NCI-H2227 treated with DMSO at 0.1 percent for 48 hours (cell line): ENCODE measurements at places on chromosomes 11 and 22.

DNA sequence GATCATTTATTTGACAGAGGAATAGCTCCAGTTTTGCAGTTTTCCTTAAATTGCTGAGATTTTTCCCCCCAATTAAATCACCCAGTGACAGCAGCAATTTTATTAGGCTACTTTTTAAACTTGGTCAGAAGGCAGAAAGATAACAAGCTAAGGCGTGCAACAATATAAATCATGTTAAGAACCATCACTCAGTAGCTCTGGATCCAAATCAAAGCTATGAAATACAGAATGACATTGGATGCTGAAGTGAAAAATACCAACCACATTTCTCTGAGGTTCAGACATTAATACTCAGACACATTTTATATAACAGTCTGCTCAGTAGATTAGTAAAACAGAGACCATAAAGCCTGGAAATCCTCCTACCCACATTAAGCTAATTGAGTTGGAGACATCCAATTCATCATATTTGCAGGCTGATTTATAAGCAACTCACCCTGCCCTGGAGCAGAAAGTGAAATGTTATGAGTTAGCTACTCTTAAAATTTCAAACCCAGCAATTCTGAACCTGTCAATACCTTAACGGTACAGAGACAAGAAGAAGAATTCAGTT, 1108.4 kb downstream of the DLG2 start:
- DNase-seq: no peak

GRCh38 chr22:31162015-31162765, 2.2 kb downstream of the RNF185 start:
- DNase-seq: no peak

- no peak for DNase-seq
Observed at GRCh38 chr11:3826721-3827120, 14.0 kb downstream of the RHOG start.

- no peak for DNase-seq
Observed at GRCh38 chr11:19703211-19703610, 9.4 kb upstream of the NAV2 start.

- DNase-seq: no peak
Observed at GRCh38 chr22:30434843-30435242, 9.3 kb downstream of the MTFP1 start.

- DNase-seq: no peak
Observed at GRCh38 chr11:111176603-111177002, 68.9 kb upstream of the POU2AF2 start.

- DNase-seq: no peak
Observed at GRCh38 chr11:45748801-45749200, 56.1 kb upstream of the SLC35C1 start.

- DNase-seq: no peak
Observed at GRCh38 chr11:70000228-70000627, 77.9 kb upstream of the ANO1 start.

- DNase-seq: no peak
Observed at GRCh38 chr11:13261591-13262061, 16.0 kb upstream of the BMAL1 start.

- no peak for DNase-seq
Observed at GRCh38 chr22:25404556-25404927, 159.9 kb upstream of the GRK3 start.

GRCh38 chr11:5291207-5291838, 10.4 kb downstream of the OR51B4 start:
- no peak for DNase-seq

DNA sequence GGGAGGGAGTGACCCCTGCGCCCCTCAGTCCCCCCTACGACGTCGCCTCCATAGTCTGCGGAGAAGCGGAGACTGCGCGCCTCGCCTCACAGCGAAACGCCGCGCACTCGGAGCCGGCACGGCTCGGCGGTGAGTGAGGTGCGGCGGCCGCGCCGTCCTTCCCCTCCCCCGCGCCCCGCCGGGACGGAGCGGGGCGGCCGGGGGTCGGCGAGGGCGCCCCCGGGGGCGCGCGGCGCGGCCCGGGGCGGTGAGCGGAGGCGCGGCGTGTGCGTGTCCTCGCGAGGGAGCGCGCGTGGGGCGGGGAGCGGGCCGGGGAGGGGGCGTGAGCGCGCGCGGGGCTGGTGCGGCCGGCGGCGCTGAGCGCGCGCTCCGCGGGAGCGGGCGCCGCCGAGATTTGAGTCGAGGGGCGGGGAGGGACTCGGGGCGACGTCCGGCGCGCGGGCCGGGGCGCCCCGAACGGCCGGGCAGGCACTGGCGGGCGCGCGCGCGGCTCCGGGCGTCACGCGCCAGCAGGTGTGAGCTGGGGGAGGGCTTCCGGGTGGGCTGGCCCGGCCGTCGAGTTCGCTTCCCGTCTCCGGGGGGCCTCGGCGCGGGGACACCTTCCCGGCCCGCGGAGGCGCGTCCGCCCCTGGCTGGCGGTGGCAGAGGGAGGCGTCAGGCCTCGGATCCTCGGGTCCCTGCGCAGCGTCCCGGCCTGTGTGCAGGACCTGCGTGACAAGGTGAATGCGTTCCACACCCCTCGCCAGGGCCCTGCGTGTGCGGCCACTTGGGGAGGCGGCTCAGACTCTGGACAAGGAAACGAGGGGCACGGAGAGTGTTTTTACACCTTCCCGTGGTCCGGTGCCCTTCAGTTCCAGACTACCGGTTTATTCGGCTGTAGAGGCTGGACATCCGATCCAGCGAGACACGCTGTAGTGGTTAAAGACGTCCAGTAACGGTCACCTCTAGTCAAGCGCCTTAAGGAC, 50.4 kb downstream of the FAM83F start:
- DNase-seq: no peak

DNA sequence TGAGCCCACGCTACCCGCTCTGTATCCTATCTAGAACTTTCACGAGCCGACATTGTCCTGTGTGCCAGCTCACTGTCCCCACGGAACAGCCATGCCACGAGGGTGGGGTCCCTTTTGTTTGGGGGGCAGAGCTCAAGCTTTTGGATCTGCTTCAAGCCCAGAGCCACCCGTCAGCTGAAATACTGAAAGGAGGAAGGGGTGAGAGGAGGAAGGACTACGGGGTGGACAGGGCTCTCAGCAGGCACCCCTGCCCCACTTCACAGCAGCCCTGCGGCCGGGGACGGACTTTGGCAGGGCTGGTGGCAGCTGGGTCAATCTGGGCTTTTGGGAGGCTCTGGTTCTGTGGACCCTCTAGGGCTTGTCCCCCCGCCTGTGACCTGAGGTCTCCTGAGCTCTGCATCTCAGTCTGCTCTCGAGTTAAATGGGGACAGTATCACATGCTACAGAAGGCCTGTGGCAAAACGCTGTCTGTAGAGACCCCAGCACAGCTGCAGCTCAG, 30.0 kb upstream of the MUC5AC start:
- no peak for DNase-seq

DNA sequence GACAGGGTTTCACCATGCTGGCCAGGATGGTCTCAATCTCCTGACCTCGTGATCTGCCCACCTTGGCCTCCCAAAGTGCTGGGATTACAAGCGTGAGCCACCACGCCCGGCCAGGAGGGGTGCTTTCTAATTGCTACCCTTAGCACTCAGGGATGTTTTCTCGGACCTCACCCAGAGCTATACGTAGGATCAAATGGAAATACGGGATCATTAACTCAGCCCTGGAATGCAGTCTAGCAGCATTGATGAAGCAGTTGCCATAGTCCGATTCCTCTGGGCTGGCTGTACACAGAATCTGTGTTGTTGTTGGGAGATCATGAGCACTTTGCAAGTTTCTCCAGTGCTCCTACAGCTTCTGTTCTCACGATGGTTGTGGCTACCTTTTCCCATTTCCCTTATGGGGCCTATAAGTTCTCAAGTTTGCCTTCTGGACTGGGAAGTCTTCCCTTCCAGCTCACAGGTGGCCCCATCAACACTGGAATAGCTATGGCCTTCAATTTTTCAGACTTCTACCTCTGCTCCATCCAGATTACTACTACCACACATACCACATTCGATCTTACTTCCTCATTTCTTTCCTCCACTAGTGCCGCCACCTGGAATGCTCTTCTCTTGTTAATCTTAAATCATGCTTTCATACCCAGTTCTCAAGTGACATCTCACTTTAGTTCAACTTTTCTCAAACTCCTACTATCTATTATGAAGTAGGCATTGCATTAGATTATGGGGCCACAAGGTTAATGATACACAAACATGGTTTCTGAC, 16.1 kb upstream of the PCF11 start:
- DNase-seq: no peak

GRCh38 chr22:19822301-19823117, 32.2 kb downstream of the GNB1L start:
- no peak for DNase-seq

DNA sequence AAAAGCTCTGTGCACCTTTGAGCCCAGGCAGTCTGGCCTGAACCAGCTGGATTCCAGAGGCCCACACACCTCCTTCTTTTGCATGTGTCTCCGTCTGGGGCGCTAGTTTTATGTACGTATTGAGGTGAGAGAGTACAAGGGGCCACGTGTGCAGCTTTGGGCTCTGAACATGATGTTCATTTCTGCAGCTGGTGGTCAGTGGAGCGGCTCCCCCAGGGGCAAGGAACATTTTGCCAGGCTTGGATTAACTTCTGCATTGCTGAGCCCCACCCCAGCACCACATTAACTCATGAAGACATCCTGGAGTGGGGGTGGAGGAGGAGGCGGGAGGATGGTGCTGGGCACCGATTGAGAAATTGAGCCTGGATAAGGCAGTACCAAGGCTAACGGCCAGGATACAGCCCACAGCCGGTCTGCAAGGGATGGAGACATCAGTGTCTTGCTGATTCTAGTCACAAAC, 13.8 kb downstream of the USP2 start:
- no peak for DNase-seq

DNA sequence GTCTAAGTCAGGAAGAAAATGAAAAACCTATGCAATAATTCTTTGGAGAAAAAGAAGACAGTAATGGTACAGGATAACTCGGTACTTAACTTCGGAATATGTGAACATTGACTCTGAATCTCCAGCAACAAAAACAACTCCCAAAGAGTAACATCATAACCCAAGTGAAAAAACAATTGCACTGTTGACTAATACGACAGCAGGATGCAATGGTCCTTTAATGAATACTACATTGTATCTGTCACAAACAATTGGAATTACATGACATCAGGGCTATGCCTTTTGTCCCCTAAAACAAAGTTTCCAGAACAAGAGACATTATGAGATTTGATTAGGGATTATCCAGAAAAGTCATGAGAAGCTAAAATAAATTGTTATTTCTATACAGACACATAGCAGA, 1065.9 kb downstream of the LRRC4C start:
- DNase-seq: no peak

DNA sequence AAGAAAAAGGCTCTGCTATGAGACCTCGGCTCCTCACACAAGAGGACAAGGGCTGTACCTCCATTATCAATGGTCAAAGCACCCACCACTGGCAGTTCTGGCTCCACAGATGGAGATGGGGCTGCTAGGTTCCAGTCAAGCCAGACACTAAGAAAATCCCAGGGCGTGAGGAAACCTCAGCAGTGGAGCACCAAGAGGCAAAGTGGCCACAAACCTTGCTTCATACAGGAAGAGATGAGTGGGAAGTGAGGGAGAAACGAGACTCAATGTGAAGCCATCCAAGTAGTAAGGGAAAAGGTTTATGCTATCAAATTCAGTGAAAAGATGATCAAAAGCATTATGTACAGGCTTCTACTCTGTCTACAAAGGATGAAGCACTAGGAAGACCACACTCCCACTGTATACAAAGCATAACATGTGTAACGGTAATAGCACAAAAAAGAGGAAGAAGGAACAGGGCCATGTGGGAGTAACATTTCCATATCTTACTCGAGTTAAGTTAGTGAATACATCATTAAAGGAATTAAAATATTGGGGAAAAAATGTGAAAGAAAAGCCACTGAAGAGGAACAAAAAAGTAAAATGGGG, 27.0 kb downstream of the POLDIP3 start:
- no peak for DNase-seq

DNA sequence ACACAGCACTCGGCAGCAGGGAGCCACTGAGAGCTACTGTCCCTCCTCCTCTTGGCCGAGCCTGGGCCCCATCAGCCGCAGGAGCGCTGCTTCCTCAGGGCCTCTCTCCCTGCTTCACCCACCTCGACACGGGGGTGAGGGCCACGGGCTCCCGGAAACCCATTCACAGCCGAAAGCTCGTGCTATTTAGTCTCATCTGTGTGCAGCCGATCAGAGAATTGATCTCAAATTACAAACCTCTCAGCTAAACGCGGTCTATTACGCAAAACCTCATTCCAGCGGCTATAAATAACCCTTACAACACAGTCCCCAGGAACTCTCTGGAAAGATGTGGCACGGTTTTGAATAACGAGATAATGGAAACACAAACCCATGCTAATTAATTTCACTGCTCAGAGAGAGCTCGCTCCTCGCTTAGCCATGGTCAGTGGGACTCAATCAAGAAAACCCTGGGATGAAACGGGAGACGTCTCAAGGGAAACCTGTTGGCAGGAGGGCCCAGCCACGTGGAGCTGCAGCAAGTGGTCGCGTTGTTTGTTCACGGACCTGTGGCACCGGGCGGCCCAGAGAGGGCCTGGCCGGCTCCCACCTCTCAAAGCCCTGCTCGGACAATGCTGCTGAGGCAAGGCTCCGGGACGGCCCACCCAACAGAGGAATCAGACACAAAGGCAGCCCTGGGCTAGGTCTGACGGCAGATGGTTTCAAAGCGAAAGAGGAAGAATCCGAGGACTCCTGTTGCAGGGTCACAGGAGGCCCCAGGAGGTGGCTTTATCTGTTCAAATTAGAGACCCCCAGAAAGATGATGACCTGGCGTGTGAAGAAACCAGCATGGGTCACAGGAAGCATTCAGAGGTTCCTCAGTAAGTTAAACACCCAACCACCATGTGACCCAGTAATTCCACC, 210.5 kb downstream of the CTTN start:
- DNase-seq: no peak

GRCh38 chr11:79100093-79100910, 340.5 kb downstream of the TENM4 start:
- DNase-seq: no peak

DNA sequence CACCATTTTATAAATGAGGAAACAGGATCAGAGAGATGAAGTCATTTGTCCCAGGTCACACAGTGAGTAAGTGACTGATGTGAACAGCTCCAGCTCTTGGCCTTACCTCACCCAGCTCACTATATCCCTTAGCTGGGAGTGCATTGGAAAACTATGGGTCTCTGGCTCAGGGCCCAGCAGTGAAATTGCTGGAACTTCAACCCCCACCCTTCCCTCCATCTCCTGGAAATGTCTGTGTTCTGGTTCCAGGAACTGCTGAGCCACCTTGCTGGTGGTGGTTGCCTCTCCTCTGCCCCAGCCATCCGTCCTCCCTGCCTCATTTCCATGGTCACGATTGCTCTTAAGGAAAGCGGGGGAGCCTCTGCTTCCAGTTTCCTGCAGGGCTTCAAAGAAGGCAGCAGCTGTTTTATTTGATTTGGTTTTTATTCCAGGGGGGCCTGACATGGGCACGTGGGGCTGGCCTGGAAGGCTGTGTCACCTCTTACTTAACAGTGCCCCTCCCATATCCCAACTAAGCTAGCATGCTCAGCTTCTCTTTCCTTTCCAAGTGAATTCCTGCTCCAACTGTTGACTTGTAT, 46.2 kb upstream of the CSTF3 start:
- DNase-seq: no peak
